ENCODE measurements at places on chromosomes 3 and 15. TPM values are rescaled to one million over a fixed set of nuclear protein-coding genes. Genes with fewer than 3 reads are reported as not detected.

Gene UBE2E2
- polyA plus RNA-seq = 43.2 TPM

Gene IQCH
- polyA plus RNA-seq = 0.95 TPM

Gene ZNF502
- 4.0 TPM for polyA plus RNA-seq

Gene SNTN
- not detected for polyA plus RNA-seq

Gene C3orf80
- polyA plus RNA-seq = not detected

Gene RHOV
- 0.04 TPM for polyA plus RNA-seq

Gene SH3GL3
- not detected for polyA plus RNA-seq

Gene HGD
- polyA plus RNA-seq = 0.14 TPM

Gene SLC28A2
- polyA plus RNA-seq = not detected

Gene SCG5
- 44.4 TPM for polyA plus RNA-seq

Gene USP50
- polyA plus RNA-seq = not detected

Gene SNX22
- polyA plus RNA-seq = 0.10 TPM

Gene KLHL6
- not detected for polyA plus RNA-seq

Gene CCR8
- polyA plus RNA-seq = not detected

Gene GP9
- not detected for polyA plus RNA-seq

Gene IL17RE
- 2.0 TPM for polyA plus RNA-seq

Gene IL12A
- polyA plus RNA-seq = 3.6 TPM

Gene ARL14
- polyA plus RNA-seq = 0.09 TPM

Gene ZMAT3
- polyA plus RNA-seq = 46.2 TPM

Gene GLDN
- polyA plus RNA-seq = 0.17 TPM

Gene SLC12A1
- not detected for polyA plus RNA-seq

Gene RTP4
- 0.05 TPM for polyA plus RNA-seq

Gene HRH1
- polyA plus RNA-seq = 24.6 TPM

Gene MKRN3
- 1.2 TPM for polyA plus RNA-seq

Gene SCAPER
- 5.4 TPM for polyA plus RNA-seq

Gene PYGO1
- 7.7 TPM for polyA plus RNA-seq

Gene IL20RB
- polyA plus RNA-seq = 2.1 TPM

Gene CA12
- 55.5 TPM for polyA plus RNA-seq

Gene LCTL
- polyA plus RNA-seq = 7.0 TPM

Gene FOXB1
- not detected for polyA plus RNA-seq

Gene OPA1
- 52.1 TPM for polyA plus RNA-seq

Gene TRH
- polyA plus RNA-seq = not detected

Gene AMIGO3
- polyA plus RNA-seq = 0.11 TPM

Gene ZNF860
- polyA plus RNA-seq = 0.63 TPM

Gene PPARG
- 33.8 TPM for polyA plus RNA-seq

Gene ASB14
- polyA plus RNA-seq = not detected

Gene NR2E3
- polyA plus RNA-seq = 0.16 TPM

Gene TAMM41
- 12.7 TPM for polyA plus RNA-seq

Gene CHRFAM7A
- 0.09 TPM for polyA plus RNA-seq

Gene MELTF
- 0.55 TPM for polyA plus RNA-seq

Gene B3GALNT1
- polyA plus RNA-seq = 8.2 TPM

Gene USP3
- polyA plus RNA-seq = 24.0 TPM

Gene SH2D7
- polyA plus RNA-seq = 0.04 TPM

Gene CCDC14
- 164 TPM for polyA plus RNA-seq

Gene TIMMDC1
- polyA plus RNA-seq = 73.1 TPM

Gene THSD4
- 45.8 TPM for polyA plus RNA-seq

Gene ECE2
- not detected for polyA plus RNA-seq

Gene ATP6V1A
- polyA plus RNA-seq = 83.0 TPM

Gene IMPG2
- polyA plus RNA-seq = 0.19 TPM

Gene ITPKA
- polyA plus RNA-seq = 1.5 TPM

Gene PLCL2
- 0.77 TPM for polyA plus RNA-seq

Measured in AG04450 (cell line).